ENCODE measurements at places on chromosomes 11 and 22.

DNA sequence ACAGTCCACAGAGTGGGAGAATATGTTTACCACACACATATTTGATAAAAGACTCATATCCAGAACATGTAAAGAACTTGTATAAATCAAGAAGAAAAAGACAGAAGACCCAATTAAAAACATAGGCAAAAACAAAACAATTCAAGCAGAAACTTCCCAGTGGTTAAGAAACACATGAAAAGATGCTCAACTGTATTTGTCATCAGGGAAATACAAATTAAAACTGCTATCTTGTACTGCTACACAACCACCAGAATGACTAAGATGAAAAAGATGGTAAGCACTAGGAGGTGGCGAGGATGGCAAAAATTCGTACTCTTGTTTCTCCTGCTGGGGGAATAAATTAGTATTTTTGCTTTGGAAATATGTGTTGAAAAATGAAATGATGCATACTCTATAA, 192.3 kb upstream of the C11orf87 start:
- no peak for DNase-seq

DNA sequence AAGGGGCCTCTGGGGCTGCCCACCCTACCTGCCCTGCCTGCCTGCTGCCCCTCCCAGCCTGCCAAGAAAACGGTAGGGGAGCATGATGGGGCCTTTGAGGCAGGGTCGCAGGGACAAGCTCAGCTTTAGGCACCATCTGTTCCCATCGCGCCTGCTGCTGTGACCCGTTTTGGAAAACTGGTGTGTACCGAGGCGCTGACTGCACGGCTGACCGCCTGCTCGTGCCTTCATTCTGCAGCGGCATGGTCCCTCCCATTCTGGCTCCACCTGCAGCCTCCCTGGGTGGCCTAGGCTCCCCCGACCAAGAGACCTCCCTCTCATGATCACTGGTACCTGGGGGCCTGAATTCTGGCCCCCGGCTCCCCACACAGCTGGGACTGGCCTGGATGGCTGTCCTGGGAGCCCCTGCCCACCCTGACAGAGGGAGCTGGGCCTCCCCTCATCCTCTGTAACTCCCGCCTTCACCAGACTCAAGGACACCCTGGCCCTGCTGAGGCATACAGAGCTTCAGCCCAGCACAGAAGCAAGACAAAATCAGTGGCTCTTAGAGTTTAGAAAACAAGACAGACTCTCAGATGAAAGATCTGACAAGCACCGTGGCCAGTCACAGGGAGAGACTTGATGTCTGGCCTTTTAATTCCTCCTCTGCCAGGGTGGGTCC, 6.5 kb upstream of the MYRF start:
- DNase-seq = no peak

DNA sequence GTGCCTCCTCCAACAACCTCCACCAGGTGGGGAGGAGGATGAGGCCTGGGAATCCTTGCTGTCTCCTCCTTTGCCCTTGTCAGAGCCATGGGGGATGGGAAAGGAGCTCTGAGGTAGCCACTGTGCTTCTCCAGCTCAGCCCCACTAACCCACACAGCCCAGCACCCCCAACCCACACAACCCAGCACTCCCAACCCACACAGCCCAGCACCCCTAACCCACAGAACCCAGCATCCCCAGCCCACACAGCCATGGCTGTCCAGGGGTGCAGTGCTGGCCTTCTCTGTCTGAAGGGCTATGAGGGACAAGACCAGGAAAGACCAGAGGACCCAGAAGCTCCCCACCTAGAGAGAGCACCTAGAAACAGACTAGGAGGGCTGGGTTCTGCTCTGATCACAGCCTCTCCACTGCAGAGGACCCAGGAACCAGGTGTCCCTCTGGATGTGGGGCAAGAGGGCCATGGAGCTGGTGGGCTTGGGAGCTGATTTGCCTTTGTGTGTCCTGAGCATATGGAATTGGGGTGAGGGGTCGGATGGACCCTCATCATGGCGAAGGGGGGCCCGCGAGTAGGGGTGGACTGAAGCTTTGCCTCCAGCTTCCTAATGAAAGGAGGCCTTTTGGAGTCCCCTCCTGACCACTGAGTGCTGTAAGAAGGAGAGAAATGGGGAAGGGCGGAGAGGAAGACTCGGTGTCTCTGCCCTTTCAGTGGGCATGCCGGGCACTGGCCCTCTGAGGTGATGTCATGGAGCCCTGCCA, 117.6 kb upstream of the THY1 start:
- DNase-seq = no peak

GRCh38 chr11:18650859-18651557, 16.9 kb upstream of the SPTY2D1 start:
- no peak for DNase-seq

GRCh38 chr11:61949169-61950034, 749 bp upstream of the BEST1 start:
- DNase-seq = peak; percentile 95

GRCh38 chr22:17797721-17798559, 23.7 kb upstream of the BID start:
- DNase-seq = no peak

DNA sequence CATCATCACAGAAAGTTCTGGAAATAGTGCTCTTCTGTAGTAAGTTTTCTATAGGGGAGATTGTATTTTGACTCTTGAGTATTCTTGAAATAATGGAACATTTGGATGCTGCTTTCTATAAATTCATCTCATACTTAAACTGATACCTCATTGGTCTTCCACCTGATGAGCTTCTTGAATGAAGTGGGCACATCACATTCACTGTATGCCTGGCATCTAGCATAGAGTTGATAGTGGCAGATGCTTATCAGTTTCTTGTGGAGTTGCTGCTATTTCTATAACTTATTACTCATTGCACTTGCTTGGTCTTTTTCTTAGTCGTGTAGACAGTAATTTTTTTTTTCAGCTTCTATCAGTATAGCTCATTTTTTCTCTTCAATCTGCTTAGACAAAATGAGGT, 5.4 kb downstream of the ATXN10 start:
- DNase-seq = no peak

Measured in uterus (tissue), 4 donors.